IMR-90 (cell line): ENCODE measurements at places on chromosomes 5 and 9.

- no peak overlapping the region for H3K27ac ChIP-seq
- peaks cover 3% of the 10 kb centered on the region; the same call in 1 of the 2 replicates for H3K36me3 ChIP-seq
- H3K4me1 ChIP-seq = peaks cover 17% of the 10 kb centered on the region
Observed at GRCh38 chr9:99112750-99113413, 8.0 kb downstream of the TGFBR1 start.

- H3K4me3 ChIP-seq = no peak overlapping the region
- H3K36me3 ChIP-seq = no peaks in the 10 kb centered on the region; the same call in 1 of the 2 replicates
- DNase-seq = no peak
- H3K4me1 ChIP-seq = peaks cover 13% of the 10 kb centered on the region
Observed at GRCh38 chr5:67031692-67032091, 164.9 kb downstream of the CD180 start.

- peaks cover 4% of the 10 kb centered on the region; the same call in 1 of the 2 replicates for H3K36me3 ChIP-seq
- no peaks in the 10 kb centered on the region for H3K27me3 ChIP-seq
- H3K4me1 ChIP-seq = peaks cover 1% of the 10 kb centered on the region
- H3K4me3 ChIP-seq = peak within 1 kb of the TSS; percentile 77
Observed at GRCh38 chr5:160008877-160009590, at the start of gene TTC1. TSS of gene TTC1 (plus strand) at chr5:160009139. CDS start at chr5:160010529, 1,390 bp downstream.

GRCh38 chr5:13553896-13554295 is 390.6 kb downstream of the DNAH5 start:
- DNase-seq = no peak
- H3K4me3 ChIP-seq = no peak overlapping the region
- no peaks in the 10 kb centered on the region for H3K36me3 ChIP-seq
- no peak overlapping the region for H3K27ac ChIP-seq

GRCh38 chr5:140632366-140633020 is 482 bp downstream of the CD14 start:
- H3K27ac ChIP-seq = no peak overlapping the region
- H3K27me3 ChIP-seq = peaks cover 16% of the 10 kb centered on the region
- peaks cover 5% of the 10 kb centered on the region; the same call in 1 of the 2 replicates for H3K4me1 ChIP-seq
- H3K4me3 ChIP-seq = peak overlapping the region; percentile 30

DNA sequence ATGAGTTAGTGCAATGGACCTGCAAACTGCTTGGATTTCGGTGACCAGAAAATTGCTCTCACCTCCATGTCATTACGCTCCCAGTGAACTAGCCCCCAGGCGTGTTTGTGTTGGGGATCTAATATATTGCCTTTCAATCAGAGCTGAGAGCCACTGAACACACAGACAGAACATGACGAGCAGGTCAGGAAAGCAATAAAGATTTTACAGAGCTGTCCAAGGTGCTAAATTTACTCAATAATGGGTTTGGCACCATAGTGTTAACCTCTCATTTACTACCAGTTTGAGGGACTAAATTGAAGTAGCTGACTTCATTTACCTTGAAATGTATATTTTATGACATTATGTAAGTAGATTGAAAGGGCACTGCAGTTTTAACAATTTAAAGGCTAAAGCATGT is 383.0 kb downstream of the EBF1 start:
- H3K4me3 ChIP-seq = no peak overlapping the region
- no peak overlapping the region for H3K27ac ChIP-seq
- H3K27me3 ChIP-seq = no peaks in the 10 kb centered on the region

GRCh38 chr9:23005156-23005555 is 558.5 kb downstream of the DMRTA1 start:
- no peak overlapping the region for H3K27ac ChIP-seq
- H3K36me3 ChIP-seq = no peaks in the 10 kb centered on the region
- DNase-seq = no peak
- H3K27me3 ChIP-seq = no peaks in the 10 kb centered on the region
- no peaks in the 10 kb centered on the region for H3K4me1 ChIP-seq
- H3K4me3 ChIP-seq = no peak overlapping the region

DNA sequence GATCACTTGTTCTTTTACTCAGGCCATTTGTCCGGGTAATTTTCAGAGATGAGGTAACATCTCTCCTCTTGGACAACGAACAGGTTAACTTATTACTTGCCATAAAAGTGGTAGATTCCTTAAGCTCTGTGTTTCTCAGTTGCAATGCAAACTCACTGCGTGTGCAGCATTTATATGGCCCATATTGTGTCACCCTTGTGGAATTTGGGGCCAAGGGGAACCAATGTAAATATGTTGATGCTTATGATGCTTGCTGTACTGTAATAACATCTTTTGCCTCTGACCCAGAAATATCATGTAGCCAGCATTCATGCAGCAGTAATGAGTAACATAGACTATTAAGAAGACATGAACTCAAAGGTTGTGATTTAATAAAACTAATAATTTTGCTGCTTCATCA is 175.8 kb downstream of the ADAMTS6 start:
- no peak overlapping the region for H3K4me3 ChIP-seq
- H3K36me3 ChIP-seq = peaks cover 2% of the 10 kb centered on the region
- no peaks in the 10 kb centered on the region for H3K27me3 ChIP-seq
- H3K4me1 ChIP-seq = peaks cover 9% of the 10 kb centered on the region; the same call in 1 of the 2 replicates
- H3K27ac ChIP-seq = no peak overlapping the region

DNA sequence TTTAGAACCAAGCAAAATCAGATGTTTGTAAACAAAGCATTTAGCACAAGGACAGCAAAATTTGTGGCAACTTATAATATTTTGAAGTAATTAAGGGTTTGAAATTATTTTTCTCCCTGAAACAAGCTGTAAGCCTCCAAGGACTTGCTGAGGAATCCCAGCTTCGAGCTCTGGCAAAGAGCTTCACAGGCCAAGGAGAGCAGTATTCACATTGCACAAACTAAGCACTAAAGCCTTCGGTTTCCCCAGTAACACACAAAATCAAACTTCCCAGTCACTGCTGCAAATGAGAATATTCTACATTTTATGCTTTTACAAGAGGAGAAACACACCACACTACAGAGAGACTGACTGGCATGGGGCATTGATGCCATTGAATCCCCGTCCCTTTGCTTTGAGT is 101.9 kb downstream of the WDR41 start:
- no peaks in the 10 kb centered on the region for H3K36me3 ChIP-seq
- no peak overlapping the region for H3K4me3 ChIP-seq
- peaks cover 4% of the 10 kb centered on the region for H3K27me3 ChIP-seq

GRCh38 chr9:91486699-91487497 is 63.3 kb upstream of the NFIL3 start:
- DNase-seq = peak; percentile 68
- H3K27ac ChIP-seq = peak overlapping the region; percentile 59
- no peaks in the 10 kb centered on the region for H3K27me3 ChIP-seq
- H3K4me1 ChIP-seq = peaks cover 15% of the 10 kb centered on the region
- H3K36me3 ChIP-seq = no peaks in the 10 kb centered on the region
- no peak overlapping the region for H3K4me3 ChIP-seq
